ENCODE measurements at places on chromosomes 2 and 18.
A peak's percentile ranks its signal among the peaks of the same experiment; 100 is the strongest.

DNA sequence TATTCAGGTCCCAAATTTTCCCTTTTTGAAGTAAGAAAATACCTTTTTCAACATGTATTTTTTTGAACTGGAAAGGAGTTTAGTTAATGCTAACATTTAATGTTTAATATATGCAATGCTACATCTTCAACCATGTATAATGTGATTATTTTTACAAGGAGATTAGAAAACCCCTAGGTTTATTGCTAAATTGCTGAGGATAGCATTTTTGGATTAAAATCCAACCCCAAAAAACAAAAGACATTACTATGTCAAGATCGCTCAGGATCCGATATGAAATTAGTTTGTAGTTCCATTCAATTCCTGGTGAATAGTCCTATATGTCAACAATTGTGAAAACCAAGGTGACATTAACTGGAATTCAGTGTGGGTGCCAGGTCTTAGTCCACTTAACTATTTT is 35.2 kb downstream of the LRP1B start:
- DNase-seq = no peak

DNA sequence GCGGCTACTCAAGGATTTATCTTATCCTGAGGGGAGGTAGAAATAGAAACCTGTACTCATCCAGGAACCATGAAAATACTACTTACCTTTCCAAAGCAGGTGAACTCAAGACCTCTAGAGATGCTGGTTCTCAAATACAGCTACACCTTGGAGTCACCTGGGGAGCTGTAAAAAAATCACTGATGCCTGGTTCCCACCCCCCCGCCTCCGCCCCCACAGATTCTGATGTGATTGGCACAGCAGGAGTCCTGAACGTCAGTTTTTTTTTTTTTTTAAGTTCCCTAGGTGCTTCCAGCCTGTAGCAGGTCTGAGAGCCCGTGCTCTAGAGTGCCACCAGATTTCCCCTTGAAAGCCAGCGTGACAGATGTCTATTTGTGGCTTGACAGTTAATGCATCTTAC is 113.6 kb downstream of the MRO start:
- DNase-seq = no peak

DNA sequence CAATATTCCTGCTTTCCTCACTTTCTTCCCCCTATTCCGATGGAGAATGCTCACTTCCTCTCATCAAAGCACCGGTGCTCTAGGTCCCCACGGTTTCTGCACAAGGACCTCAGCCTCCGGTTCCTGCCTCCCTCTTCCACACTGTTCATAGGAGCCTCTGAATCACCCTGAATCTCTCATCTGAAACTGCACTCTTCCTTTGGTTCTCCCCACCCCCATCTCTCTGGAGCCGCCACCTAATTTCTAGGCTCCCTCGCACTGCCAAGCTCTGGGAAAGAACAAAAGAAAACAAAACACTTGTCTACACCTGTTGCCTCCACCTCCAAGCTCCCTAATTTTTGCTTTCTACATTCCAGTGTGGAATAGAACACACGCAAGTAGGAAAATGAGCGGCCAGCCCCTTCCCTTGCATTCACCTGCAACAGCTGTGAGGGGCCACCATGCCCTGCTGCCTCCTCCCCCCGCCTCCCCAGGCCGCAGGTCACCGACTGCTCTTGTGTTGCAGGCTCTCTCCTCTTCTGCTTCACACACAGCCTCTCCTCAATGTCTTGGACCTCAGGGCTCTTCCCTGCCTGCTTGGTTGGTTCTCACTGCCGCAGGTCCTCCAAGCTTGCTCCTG is 9.6 kb downstream of the FBXO15 start:
- DNase-seq = no peak

DNA sequence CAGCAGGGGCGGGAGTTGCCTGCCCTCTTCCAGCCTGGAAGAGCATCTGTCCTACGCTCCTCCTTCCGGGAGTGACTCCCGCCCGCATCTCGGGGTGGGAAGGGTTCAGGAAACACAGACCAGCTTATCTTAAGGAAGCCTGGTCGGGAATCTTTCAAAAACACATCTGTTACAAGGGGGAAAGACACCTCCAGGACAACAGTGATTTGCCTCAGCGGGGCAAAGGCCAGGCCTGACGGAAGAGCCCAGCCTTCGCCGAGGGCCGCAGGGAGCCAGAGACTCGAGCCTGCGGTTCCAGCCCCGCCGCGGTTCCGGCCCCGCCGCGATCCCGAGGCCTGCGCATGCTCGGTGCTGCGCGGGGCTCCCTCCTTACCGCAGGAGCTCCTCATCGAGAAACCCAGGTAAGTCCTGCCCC is 38.1 kb upstream of the TGIF1 start:
- DNase-seq = peak; percentile 28

DNA sequence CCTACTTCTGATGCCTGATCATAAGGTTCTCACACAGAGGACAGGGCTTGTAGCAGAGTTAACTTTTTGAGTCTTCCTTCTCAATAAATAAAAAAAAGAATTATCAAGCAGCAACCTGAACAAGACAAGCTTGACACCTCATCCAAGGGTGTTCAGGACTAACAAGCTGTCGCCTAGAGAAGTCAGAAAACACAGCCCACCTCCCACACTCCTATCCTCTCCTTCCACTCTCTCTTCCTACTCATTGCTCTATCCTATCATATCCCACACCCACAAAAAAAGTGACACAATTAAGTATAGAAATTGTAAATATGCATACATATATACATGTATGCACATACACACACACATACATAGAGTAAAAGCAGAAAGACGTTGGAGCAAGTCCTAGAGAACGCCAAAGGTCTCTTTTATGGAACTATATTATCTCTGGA is 5.4 kb downstream of the NBAS start:
- DNase-seq = no peak

- peak; percentile 73 for DNase-seq
Observed at GRCh38 chr2:240960309-240960970, 38.0 kb upstream of the SNED1 start.

DNA sequence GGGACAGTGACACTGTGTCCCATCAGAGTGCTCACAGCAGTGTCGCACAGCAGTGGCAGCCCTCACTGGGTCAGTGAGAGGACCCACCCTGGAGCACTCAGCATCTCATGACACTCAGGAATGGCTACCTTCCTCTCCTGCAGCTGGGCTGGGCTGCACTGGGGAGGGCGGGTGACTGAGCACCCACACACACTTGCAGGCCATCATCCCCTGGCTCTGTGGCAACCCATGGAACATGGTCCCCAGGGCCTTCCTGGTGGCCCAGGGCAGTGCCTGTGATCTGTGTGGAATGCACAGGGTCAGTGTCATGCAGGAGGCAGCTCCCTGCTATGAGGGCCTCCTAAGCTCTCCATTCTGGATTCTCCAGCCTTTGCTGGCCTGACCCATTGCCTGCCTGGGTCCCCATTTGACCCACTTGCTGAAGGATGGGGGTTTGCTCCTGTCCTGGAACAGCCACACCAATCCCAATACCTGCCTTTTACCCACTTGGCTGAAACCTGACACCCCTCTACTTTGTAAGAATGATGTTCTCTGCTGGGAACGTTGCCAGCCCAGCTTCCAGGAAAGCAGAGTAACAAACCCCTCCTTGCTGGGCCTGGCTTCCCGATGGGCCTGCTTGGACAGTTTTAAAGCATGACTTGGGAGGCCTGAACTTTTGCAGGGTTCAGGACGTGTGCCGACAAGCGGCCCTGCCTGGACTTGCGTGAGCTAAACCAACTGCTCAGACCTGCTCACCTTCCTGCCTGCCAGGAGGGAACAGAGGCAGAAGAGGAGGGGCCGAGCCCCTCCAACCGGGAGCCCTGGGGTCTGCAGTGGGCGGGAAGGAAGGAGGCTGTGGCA is 13.7 kb downstream of the HS6ST1 start:
- peak; percentile 88 for DNase-seq

- no peak for DNase-seq
Observed at GRCh38 chr18:13710414-13710831, 15.9 kb downstream of the FAM210A start.

GRCh38 chr2:73984922-73985307 is 205 bp downstream of the TET3 start:
- peak; percentile 55 for DNase-seq

DNA sequence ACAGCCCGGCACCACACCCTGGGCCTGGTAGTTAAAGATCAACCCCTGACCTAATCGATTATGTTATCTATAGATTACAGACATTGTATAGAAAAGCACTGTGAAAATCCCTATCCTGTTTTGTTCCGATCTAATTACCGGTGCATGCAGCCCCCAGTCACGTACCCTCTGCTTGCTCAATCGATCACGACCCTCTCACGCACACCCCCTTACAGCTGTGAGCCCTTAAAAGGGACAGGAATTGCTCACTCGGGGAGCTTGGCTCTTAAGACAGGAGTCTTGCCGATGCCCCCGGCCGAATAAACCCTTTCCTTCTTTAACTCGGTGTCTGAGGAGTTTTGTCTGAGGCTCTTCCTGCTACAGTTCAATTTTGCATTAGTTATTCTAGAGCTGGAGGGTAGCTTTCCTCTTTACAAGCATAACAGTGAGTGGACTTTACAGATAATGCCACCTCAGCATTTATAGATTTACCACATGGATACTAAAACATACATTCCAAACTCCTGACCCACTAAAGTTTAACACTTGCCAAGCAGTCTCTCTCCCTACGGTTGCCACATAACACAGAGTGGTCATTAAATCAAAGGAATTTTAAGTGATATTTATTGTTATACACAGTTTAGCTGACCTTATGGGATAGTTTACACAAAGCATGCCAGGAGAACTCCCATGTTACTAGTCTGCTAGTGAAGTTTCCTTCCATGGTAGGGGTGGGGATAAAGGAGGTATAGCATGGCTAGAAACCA is 101.0 kb downstream of the EVA1A start:
- DNase-seq = no peak

DNA sequence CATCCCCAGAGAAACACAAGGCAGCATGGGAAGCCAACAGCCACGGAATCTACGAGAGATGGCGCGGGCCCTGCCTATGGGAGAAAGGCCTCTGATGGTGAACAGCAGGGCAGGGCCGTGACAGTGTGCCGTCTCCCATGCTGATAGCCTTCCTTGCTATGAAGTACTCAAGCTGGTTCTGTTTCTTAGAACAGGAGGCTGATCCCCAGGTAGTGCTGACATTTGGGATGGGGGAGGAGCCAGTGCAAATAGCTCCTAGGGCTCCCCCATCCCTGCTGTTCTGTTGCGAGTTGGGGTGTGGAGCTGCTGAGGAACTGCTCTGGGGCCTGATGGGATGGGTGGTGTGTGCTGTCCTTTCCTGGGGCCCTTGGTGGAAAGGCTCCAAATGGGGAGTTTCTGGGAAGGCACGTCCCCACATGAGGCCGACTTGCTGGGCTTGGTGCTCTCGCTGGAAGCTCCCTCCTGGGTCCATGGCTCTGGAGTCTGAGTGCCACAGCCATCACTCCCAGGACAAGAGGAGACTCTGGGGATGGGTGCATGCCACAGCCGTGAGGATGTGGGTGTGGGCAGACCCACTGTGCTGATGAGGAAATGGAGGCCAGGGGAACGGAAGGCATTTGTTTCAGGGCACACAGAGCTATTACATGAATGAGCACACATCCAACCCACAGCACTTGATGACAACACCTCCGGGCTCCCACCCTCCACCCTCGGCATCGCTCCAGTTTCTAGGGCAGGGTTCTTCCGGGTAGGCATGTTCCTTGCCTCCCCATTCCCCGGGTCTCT is 246.8 kb downstream of the HDAC4 start:
- peak; percentile 8 for DNase-seq

DNA sequence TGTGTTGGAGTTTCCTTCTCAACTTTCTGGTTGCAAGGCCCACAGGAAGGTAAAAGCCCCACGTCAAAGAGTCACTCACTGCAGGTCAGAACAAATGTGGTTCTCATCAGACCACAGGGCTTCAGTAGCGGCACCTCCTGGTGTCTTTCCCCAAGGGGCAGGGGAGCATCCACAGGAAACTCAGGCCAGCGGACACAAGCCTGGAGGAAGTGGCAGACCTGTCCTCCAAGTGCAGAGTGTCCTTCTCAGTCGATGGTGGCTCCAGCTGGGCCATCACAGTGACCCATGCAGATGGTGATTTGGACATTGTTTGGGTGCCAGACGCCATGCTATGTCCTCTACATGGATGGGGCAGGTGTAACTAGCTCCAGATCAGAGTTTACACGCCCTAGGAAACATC is 84.9 kb downstream of the ACKR3 start:
- DNase-seq = no peak

DNA sequence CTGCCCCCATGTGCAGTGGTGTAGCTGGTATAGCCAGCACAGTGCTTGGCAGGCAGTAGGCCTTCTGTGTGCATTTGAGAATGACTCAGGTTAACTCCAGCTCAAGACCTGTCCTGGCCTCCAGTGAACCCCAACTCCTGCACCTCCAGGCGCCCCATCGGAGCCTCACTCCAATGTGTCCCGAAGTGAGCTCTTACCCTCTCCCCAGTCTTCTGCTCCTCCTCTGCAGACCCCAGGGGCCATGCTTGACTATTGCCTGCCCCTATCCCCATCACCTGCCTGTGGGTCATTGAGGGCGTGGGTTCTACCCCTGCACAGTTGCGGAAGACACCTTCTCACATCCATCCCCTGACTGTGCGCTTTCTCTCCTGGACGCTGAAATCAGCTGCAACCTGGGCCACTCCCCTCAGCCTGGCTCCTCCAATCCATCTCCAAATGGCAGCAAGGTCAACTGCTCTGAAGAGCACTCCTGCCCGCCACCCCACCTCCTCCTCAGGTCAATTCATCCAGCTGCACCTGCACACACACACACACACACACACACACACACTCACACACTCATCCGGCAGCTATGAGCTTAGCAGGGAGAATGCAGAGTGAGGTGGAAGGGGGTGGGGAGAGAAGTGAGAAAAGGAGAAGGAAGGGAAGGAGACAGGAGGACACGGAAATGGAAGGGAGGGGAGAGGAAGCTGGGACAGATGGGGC is 130.3 kb upstream of the GLI2 start:
- peak; percentile 16 for DNase-seq

GRCh38 chr2:23530206-23530908 is 145.4 kb downstream of the KLHL29 start:
- DNase-seq = no peak

GRCh38 chr18:45874491-45875184 is 49.2 kb downstream of the SIGLEC15 start:
- no peak for DNase-seq

- DNase-seq = no peak
Observed at GRCh38 chr18:12361770-12362378, 15.2 kb downstream of the AFG3L2 start.

Data from femur (tissue), 1 donor.